AG09309 (cell line): ENCODE measurements at places on chromosomes 6 and 20.

- DNase-seq, result no peak
These were observed 95.7 kb downstream of the LY86 start for GRCh38 chr6:6683969-6684833.

DNA sequence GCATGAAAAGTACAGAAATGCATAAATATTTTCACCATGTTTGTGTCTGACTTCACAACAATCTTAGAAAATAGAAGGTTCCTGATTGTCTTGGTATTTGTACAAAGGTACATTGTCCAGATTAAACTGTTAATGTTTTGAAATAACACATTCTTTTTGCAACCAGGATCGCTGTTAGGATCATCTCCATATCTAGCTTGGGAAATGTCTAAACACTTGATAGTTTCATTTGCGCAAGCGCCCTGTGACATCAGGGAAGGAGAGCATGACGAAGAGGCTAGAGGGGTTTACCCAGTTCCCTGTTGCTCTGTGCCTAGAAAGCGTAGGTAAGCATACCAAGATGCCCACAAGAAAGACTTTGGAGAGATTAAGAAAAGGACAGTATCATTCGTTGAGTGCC lies 19.4 kb downstream of the ALDH8A1 start:
- no peak for DNase-seq

DNA sequence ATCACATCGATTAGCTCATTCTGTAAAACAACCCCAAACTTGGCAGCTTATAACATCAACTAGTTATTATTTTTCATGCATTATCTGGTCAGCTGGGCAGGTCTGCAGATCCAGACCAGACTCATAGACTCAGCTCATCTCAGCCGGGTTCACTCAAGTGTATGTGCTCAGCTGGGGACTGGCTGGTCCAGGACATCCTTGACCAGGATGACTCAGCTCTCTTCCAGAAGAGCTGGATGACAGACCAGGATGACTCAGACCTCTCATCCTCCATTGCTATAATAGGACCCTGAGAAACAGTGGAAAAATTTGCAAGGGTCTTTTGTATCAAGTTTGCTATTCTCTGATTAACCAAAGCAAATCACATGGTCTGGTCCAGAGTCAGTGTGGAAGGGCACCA lies 312.5 kb upstream of the PLCB4 start:
- DNase-seq, result no peak

GRCh38 chr6:115898246-115898645 lies 162.4 kb downstream of the FRK start:
- no peak for DNase-seq

DNA sequence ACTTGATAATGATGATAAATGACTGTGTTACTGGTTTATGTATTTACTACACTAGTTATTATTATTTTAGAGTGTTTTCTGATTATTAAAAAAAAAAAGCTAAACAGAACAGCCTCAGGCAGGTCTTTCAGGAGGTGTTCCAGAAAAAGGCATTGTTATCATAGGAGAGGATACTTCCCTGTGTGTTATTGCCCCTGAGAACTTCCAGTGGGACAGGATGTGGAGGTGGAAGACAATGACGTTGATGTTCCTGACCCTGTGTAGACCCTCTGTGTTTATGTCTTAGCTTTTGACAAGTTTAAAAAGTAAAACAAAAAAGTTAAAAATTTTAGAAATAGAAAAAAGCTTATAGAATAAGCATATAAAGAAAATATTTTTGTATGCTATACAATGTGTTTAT lies 49.1 kb downstream of the NCOA7 start:
- no peak for DNase-seq

GRCh38 chr6:29723262-29723665 lies at the start of gene HLA-F:
Gene HLA-F, plus strand, starts transcription at chr6:29723434. Its CDS starts 30 bp downstream, at chr6:29723464.
- peak; percentile 46 for DNase-seq

DNA sequence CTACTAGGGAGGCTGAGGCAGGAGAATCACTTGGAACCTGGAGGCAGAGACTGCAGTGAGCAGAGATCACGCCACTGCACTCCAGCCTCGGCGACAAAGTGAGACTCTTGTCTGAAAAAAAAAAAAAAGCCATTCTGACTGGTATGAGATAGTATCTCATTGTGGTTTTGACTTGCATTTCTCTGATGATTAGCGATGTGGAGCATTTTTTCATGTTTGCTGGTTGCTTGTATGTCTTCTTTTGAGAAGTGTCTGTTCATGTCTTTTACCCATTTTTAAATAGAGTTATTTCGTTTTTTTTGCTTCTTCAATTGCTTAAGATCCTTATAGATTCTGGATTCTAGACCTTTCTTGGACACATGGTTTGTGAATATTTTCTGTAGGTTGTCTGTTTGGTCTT lies 103.5 kb upstream of the SIM1 start:
- no peak for DNase-seq

GRCh38 chr20:44491635-44492395 lies 16.1 kb downstream of the TTPAL start:
- DNase-seq, result no peak

DNA sequence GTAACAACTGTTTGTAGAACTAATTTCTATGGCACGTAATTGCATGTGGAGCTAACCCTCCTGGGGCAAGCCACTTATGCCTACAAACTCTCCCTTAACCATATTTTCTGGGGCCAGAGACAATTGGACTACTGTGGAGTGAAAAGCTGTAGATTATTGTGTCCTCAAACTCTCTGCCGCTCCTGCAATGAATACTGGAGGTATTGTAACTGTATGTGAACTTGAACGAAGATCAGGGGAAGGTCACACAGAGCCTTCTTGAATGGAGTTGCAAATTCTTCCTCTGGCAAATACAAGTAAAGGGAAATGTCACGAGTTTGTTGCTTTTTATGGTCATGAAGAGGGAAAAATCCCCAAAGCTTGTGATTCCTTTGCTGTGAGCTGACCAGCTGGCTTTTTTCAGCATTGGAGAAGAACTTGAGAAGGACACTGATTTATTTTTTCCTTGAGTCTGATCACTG lies 18.2 kb downstream of the AKAP12 start:
- DNase-seq, result no peak

GRCh38 chr20:49701916-49702315 lies 11.8 kb downstream of the B4GALT5 start:
- no peak for DNase-seq

- DNase-seq, result no peak
These were observed 4.2 kb downstream of the CLIC5 start for GRCh38 chr6:46011188-46012085.

DNA sequence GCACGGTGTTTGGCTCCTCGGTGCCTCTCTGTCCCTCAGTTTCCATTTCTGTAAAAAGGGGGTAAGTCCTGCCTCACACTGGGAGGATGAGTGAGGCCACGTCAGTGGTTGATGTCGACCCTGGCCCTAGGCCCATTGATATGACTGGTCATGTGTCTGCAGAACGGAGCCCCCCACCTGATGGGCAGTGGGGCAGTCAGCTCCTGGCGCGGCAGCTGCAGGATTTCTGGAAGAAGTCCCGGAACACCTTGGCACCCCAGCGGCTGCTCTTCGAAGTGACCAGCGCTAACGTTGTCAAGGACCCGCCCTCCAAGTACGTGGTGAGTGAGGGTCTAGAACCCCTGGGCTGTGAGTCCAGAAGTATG lies 1.2 kb downstream of the SNX21 start:
- no peak for DNase-seq

DNA sequence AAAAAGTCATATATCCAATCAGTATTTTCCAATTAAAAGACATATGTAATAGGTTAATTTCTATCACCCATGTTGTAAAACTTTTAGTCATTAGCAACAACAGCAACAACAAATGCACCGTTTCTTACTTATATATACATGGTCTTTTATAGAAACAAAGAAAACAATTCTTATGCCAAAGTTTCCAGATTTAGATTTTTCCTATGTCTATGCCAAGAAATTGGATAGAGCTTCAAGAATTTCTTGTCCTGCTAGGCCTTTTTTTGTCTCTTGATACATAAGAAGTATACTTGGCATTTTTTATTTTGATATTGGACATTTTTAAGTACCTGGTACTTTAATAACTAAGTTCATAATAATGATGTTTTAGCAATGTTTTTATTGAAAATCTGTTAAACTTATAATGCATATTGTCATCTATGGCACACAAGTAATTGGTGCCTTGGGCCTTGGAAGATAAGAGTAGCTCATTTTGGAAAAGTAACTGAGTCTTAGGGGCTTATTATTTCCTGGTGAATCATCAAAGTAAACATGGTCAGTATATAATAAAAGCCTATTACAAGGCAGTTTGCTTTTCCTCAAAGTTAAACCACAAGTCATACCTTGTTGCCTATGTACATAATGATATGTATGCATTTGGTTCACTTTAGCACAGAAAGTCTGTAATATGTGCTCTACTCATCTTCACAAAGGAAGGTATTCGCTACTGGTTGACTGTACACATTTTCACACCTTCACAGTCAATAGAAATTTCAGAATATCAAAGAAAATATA lies 10.1 kb upstream of the FRK start:
- no peak for DNase-seq

- DNase-seq, result no peak
These were observed 37.7 kb downstream of the KCNQ2 start for GRCh38 chr20:63434599-63435378.

- DNase-seq, result no peak
These were observed 275.4 kb downstream of the PTPRT start for GRCh38 chr20:42914302-42914701.

DNA sequence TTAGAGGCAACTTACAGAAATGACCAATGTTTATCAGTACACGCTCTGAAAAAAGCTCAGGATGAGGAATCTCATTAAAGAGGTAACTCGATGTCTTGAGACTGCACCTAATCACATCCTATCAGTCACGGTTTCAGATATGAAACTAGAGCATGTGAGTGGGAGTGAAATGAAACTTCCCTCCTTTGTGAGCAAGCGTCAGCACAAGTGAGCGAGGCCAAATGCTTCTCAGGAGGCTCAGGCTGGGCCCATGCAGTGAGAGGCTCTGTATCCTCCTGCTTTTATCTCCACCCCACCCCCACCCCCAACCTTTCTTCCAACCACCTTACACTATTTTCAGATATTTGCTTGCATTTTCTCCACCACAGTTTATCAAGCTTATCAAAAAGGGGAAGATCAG lies 140.8 kb upstream of the RIMS1 start:
- no peak for DNase-seq

GRCh38 chr6:12066297-12066696 lies 54.2 kb downstream of the HIVEP1 start:
- no peak for DNase-seq

DNA sequence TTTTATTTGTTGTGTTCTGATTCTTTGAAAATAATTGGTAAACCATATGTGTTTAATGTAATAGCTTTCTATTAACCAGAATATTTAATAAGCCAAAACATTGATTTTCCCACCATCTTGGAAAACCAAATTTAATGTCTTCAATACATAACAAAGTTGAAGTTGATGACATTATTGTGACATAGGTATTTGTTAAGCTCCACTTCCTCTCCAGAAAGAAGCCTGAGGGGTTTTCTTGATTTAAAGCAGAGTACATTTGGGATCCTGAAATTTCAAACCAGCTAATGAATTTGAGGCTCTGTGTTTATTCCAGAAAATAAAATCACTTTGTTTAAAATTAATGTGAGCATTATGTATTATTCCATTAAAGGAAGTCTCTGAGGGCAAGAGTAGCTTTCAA lies 106.3 kb downstream of the PERP start:
- DNase-seq, result no peak

DNA sequence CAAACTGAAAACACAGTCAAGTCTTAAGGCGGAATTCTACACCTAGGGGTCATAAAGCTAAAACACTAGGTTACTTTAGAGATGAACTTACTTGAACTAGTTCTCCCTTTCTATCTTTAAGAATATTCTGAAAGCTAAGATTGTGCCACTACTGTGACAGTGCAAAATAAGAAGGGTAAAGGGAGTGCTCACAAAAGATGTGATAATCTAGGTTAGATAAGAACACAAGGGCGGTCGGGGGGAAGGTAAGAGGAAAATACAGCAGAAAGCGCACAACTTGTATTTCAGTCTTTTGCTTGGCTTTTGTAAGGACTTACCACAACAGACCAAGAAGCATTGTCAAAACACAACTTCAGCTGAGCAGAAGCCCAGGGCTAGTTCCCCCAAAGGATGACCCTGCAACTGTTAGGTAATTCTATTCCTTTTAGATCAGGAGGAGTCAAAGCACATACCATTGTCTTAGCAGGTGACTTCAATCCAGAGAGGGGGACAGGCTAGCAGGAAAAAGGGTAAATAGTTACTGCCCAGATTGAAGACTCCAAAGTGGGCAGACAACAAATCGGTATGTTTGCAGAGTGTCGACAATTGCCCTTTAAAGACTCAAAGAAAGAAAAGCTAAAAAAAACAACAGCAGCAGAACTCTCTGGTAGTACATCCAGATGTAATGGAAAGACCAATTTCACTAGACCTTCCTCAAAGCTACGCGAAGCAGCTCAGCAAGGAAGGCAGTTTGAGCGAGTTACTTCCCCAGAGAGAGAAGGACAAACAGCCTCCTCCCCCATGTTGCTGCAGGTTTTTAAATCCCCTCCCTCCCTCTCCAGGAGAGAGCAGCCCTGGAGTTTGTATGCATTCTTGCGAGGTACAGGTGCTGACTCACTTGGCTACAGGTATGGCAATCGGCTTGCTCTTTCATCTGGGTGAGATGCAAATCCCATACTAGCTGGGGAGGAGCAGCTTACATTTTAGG lies 59.0 kb downstream of the RIPOR2 start:
- no peak for DNase-seq

- no peak for DNase-seq
These were observed 18.9 kb downstream of the NEDD9 start for GRCh38 chr6:11213422-11214021.

GRCh38 chr6:3236005-3236404 lies 8.6 kb upstream of the TUBB2B start:
- no peak for DNase-seq

DNA sequence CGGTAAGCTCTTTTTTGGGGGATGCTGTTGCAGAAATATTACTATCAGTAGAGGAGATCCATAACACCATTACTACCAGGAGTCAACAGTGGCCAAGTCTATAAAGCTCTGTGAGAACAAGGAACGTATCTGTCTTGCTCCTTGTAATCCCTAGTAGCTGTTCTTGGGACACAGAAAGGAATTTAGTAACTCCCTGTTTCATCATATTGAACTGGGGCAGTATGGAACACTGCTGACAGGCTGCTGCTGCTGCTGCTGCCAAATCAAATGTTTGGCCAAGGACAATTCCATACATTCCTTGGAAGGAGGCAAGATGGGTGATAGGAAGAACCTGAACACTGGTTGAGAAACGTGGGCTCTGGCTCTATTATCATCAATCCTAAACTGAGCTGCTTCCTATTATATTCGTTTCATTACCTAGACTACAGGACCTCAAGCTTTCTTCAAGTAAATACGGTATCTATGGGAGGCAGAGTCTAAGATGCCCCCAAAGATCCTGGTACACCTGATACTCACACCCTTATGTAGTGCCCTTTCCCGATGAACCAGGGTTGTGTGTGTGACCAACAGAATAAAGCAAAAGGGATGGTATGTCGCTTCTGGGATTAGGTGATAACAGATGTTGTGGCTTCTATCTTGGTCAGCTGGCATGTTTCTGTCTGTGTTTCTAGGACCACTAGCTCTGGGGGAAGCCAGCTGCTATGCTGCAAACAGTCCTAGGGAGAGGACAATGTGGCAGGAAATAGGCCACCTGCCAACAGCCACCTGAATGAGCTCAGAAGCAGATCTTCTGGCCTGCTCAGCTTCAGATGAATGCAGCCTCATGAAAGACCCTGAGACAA lies 39.5 kb downstream of the ELOVL5 start:
- no peak for DNase-seq
